ENCODE measurements at places on chromosomes 5 and 9.

- DNase-seq = no peak
Observed at GRCh38 chr9:124427281-124427680, 12.0 kb upstream of the PSMB7 start.

DNA sequence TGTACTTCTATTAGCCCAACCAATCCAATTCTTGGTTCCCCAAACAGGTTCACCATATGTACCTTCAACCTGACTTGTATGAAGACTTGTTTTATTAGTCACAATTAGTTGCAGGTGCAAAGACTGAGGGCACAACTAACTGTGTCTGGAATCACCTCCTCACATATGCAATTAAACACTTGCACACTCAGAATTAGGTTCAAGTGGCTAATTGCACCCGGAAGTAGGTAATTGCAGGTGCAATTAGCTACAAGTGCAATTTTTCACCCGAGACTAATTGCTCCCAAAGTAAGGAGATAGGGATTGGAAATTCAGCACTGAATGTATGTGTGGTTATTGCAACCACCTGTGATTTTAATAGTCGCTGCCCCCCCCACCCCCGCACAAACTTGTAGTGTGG, 338.9 kb downstream of the ZSWIM6 start:
- DNase-seq = no peak

DNA sequence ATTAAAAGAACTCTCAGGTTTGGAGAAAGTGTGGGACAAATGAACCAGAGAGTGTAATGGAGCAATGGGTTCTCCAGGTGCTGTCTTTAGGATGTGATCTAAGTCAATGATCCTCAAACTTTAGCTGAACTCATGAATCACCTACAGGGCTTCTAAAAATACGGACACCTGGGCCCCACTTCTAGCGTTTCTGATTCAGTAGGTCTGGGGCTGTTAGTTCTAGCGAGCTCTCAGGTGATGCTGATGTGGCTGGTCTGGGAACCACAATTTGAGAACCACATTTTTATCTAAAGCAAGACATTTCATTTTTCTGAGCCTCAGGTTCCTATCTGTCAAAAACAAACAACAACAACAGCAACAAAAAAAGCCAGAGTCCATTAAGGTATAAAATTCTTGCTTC, 35.1 kb upstream of the PCA3 start:
- no peak for DNase-seq

- no peak for DNase-seq
Observed at GRCh38 chr5:123360201-123360571, 63.0 kb downstream of the CEP120 start.

GRCh38 chr9:133485531-133486260, 6.8 kb upstream of the SLC2A6 start:
- no peak for DNase-seq

All from stimulated activated CD4-positive, alpha-beta T cell treated with anti-CD3 and anti-CD28 coated beads, TNF-alpha, amount 100 ng/mL, for 24 hours (primary cell).